ENCODE measurements at places on chromosomes 7 and 10. TPM values are rescaled to one million over a fixed set of nuclear protein-coding genes. Genes with fewer than 3 reads are reported as not detected.

MYH16 gene
- not detected for total RNA-seq

PTPRE gene
- total RNA-seq, result 30.6 TPM

EN2 gene
- not detected for total RNA-seq

MYL7 gene
- total RNA-seq, result not detected

WEE2 gene
- not detected for total RNA-seq

MKI67 gene
- 272 TPM for total RNA-seq

KLLN gene
- 0.95 TPM for total RNA-seq

SSC4D gene
- 0.30 TPM for total RNA-seq

STAM gene
- 39.9 TPM for total RNA-seq

PTPRN2 gene
- 4.8 TPM for total RNA-seq

ASAH2B gene
- 1.5 TPM for total RNA-seq

IFIT1B gene
- total RNA-seq, result not detected

NKX2-3 gene
- total RNA-seq, result not detected

- no peak overlapping the region for H3K4me3 ChIP-seq
- no peak overlapping the region for H3K27ac ChIP-seq
- no peaks in the 10 kb centered on the region for H3K4me1 ChIP-seq
- no peaks in the 10 kb centered on the region for H3K36me3 ChIP-seq
Measured at GRCh38 chr7:137546671-137547070, 203.1 kb upstream of the PTN start.

- DNase-seq, result no peak
- H3K4me1 ChIP-seq, result peaks cover 2% of the 10 kb centered on the region
- H3K27me3 ChIP-seq, result no peaks in the 10 kb centered on the region
- no peak overlapping the region for H3K4me3 ChIP-seq
- no peak overlapping the region for H3K27ac ChIP-seq
Measured at GRCh38 chr7:77674878-77675277, 21.4 kb upstream of the RSBN1L start.

DNA sequence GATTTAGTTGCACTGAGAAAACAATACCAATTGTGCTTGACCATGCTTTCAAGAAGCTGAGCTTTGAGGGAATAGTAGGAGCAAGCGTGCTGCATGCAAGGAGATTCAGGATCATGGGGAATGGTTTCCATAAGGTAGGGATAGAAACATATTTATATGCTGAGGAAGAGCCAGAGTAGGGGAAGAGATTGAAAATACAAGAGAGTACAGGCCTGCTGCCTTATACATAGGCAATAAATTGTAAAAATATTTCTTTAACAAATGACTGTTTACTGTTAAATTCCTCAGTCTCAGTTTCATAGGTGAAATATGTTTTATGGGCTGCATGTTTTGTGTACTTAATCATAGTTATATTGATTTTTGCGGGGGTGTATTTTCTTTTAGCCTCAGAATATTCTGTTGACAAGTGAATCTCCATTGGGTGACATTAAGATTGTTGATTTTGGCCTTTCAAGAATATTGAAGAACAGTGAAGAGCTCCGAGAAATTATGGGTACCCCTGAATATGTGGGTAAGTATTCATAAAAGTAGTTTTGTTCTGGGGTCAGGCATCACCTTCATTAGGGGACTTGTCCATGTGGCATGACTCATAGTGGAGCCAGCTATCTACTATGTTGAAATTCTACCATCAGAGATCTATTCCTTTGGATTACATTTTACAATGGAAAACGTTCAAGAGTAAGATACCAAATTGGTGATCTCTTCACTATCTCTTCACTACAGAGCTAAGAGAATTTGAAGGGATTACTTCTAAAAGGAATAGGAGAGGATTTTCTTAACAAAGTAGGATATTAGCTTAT is 36.5 kb downstream of the STK17A start:
- peaks cover 45% of the 10 kb centered on the region for H3K4me1 ChIP-seq
- H3K4me3 ChIP-seq, result no peak overlapping the region
- no peak overlapping the region for H3K27ac ChIP-seq
- no peak for DNase-seq

- peaks cover 87% of the 10 kb centered on the region for H3K36me3 ChIP-seq
- peaks cover 58% of the 10 kb centered on the region for H3K4me1 ChIP-seq
- DNase-seq, result no peak
- peak overlapping the region; percentile 98 for H3K4me3 ChIP-seq
Measured at GRCh38 chr7:93117327-93117726, 452 bp downstream of the SAMD9 start.

DNA sequence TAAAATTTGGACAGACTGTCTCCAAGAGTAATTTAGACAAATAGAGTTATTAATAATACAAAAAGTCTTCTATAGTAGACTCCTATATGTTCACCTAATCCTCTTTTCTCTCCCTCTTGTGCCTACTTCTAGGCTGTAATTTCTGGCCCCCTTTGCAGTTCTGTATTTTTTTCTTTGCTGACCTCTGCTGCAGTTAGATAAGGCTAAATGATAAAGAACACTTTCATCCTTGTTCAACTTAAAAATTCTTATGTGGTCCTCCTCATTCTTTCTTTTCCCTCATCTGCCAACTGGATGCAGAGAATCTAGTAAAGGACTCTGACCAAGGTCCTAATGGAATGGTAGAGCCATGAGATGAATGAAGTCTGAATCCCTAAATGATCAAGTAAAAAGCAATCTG is 20.1 kb downstream of the GLCCI1 start:
- H3K27me3 ChIP-seq, result no peaks in the 10 kb centered on the region
- DNase-seq, result no peak
- H3K27ac ChIP-seq, result no peak overlapping the region
- H3K36me3 ChIP-seq, result peaks cover 13% of the 10 kb centered on the region

DNA sequence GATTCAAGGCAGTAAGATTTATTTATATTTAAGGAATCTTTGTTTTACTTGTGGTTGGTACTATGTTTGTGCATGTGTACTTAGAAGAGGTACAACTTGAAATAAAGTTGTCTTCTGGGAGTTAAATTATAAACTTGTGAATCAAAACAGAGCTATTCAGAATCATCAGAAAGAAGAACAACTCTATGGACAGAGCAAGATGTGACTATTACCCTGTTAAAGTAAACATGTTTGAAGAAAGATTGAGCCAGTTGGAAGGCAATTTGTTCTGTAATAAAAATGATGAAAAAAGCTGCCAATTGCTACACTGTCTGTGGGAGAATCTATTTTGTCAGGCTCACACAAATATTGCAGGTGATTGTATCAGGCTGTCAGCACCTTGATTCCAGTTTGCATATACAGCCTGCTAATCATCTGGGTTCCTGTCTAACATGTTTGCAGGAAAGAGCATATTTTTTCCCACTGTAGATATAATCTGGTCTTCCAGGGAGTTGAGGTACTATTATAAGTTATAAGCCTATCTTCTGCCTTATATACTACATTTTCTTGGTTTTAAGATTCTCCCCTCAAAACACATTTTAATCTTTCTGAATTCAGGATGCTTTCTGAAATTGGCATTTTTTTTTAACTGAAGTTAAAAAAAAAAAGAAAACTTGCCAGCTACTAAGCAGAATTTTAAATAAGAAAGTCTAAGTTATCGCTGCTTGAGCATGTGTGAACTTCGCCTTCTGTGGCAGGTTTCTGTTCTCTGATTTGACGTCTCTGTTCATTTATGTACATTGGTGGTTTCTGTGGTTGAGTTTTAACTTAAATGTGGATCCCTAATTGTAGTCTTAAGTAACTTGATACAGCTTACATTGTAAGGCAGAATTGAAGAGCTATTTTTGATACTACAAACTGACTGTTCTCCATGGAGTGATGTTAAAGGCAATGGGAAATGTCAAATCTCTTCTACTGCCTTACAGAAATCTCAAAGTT is 46.0 kb downstream of the ZNRF2 start:
- H3K36me3 ChIP-seq, result peaks cover 30% of the 10 kb centered on the region
- H3K27me3 ChIP-seq, result no peaks in the 10 kb centered on the region
- peak overlapping the region; percentile 42 for H3K4me3 ChIP-seq
- peak; percentile 41 for DNase-seq
- H3K4me1 ChIP-seq, result peaks cover 42% of the 10 kb centered on the region

DNA sequence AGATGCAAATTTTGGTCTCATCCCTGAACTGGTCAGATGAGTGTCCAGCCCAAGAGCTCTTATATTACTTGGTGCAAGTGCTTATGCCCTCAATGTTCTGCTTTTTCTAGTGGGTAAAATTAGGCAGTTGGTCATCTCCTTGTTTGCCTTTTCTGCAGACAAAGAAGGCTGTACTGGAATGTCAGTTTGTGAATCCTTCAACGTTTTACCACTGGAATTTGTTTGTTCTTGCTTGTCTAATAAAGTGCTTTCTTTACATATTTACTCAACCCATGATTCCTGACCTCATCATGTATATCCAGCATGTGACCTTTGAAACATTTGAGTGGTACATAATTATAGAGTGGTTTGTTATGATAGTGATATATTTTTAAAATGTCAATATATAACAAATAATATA is 232.2 kb upstream of the TEX47 start:
- H3K27me3 ChIP-seq, result no peaks in the 10 kb centered on the region
- no peak for DNase-seq
- H3K27ac ChIP-seq, result no peak overlapping the region
- H3K4me1 ChIP-seq, result no peaks in the 10 kb centered on the region

GRCh38 chr7:90593205-90593604 is 2.9 kb upstream of the CDK14 start:
- H3K4me3 ChIP-seq, result no peak overlapping the region
- peaks cover 11% of the 10 kb centered on the region for H3K4me1 ChIP-seq
- DNase-seq, result no peak

DNA sequence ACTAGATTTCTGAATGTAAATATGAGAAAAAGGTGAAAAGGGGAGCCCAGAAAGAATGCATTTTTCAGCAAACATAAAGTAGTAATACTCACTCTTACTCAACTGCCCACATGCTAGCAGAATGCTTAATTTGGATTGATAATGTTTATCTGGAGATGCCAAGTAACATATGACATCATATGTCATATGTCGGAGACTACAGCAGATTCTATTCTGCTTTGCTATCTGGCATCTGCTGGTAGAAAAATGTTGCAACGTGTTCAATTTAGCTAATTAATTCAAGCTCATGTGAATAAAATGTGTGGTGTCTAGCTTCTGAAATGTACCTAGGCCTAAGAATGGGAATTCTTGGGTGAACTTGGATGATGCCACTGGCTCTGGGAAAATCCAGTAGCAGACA is 4.5 kb downstream of the BBIP1 start:
- H3K4me3 ChIP-seq, result no peak overlapping the region
- peaks cover 16% of the 10 kb centered on the region for H3K4me1 ChIP-seq
- no peak overlapping the region for H3K27ac ChIP-seq
- no peak for DNase-seq

- H3K36me3 ChIP-seq, result no peaks in the 10 kb centered on the region
- no peak overlapping the region for H3K27ac ChIP-seq
- DNase-seq, result no peak
- H3K4me1 ChIP-seq, result no peaks in the 10 kb centered on the region
- H3K4me3 ChIP-seq, result no peak overlapping the region
Measured at GRCh38 chr10:97349752-97350513, 15.4 kb upstream of the FRAT2 start.

- no peak overlapping the region for H3K27ac ChIP-seq
- peaks cover 8% of the 10 kb centered on the region for H3K4me1 ChIP-seq
- no peaks in the 10 kb centered on the region for H3K27me3 ChIP-seq
- no peak overlapping the region for H3K4me3 ChIP-seq
- no peak for DNase-seq
Measured at GRCh38 chr10:93313798-93314197, 168.3 kb downstream of the MYOF start.

DNA sequence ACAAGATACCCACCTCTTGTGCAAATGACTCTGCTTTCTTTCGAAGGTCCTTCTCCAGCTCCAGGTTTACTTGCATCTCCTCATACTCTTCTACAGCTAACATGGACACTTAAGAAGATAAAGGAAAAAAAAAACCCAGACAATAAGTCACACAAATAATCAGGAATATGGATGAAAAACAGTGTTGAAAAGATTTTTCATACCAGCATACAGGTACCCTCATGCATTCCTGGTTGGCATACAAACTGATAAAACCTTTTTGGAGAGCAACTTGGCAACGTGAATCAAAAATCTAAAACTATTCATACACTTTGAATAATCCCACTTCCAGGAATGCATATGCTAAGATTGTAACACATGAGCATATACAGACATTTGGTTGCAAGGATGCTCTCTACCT is 60.1 kb downstream of the SHTN1 start:
- no peaks in the 10 kb centered on the region for H3K36me3 ChIP-seq
- no peak overlapping the region for H3K4me3 ChIP-seq
- H3K27me3 ChIP-seq, result no peaks in the 10 kb centered on the region
- H3K4me1 ChIP-seq, result no peaks in the 10 kb centered on the region
- H3K27ac ChIP-seq, result no peak overlapping the region

- DNase-seq, result no peak
- H3K4me3 ChIP-seq, result no peak overlapping the region
- no peak overlapping the region for H3K27ac ChIP-seq
- H3K36me3 ChIP-seq, result no peaks in the 10 kb centered on the region
- no peaks in the 10 kb centered on the region for H3K27me3 ChIP-seq
Measured at GRCh38 chr7:28678431-28678965, 266.2 kb downstream of the CREB5 start.

DNA sequence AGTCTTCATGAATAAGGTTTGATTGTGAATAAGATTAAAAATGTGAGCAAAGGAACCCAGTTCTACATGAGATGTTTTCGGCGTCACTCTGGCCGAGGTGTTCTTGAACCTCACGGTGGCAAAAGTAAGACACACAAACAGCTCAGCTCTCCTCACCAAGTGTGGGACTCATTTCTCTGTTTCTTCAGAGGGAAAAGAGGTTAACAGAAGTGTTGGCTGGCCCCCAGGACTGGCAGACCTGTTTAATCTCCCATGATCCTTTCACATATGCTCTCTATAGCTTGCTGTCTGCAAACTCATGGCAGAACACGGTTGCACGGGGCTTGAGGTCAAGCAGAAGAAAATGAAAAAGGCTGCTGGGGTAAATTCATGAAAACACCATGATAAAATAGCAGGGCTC is 394.4 kb downstream of the CALN1 start:
- H3K27ac ChIP-seq, result no peak overlapping the region
- DNase-seq, result no peak
- H3K4me1 ChIP-seq, result no peaks in the 10 kb centered on the region
- H3K36me3 ChIP-seq, result no peaks in the 10 kb centered on the region

DNA sequence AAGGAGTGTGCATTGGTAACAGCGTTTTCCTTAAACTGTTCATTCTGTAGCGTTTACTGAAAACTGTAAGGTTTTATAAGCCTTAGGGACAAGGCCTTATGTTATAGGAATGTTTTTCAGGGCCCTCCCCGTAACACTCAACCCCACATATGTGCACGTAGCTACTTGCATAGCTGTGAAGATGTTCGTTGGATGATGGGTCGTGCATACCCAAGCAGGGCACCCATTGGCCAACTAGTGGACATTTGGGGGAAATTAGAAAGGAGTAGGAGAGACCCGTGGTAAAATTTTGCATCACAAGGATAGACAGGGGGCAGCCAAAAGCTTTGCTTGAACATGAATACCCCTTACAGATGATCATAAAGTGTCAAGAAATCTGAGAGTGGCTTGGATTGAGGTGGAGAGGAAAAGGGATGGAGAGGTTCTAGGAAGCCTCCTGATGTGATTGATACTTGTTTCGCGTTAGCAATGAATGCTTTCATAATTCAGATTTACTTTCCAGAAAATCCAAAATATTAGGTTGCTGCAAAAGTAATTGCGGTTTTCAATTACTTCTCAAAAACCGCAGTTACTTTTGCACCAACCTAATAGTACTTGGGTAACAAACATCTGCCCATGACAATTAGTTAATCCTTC is 878 bp downstream of the SEC61A2 start:
- H3K27me3 ChIP-seq, result no peaks in the 10 kb centered on the region
- peak overlapping the region; percentile 80 for H3K4me3 ChIP-seq
- H3K27ac ChIP-seq, result peak overlapping the region; percentile 63
- H3K36me3 ChIP-seq, result peaks cover 15% of the 10 kb centered on the region
- peak; percentile 47 for DNase-seq
- peaks cover 34% of the 10 kb centered on the region for H3K4me1 ChIP-seq

GRCh38 chr7:141838581-141838980 is 2.7 kb downstream of the PRSS37 start:
- no peaks in the 10 kb centered on the region for H3K27me3 ChIP-seq
- H3K27ac ChIP-seq, result no peak overlapping the region
- H3K4me3 ChIP-seq, result no peak overlapping the region
- H3K4me1 ChIP-seq, result no peaks in the 10 kb centered on the region
